ENCODE measurements at places on chromosomes 16 and 17. TPM values are rescaled to one million over a fixed set of nuclear protein-coding genes. Genes with fewer than 3 reads are reported as not detected.

DNA sequence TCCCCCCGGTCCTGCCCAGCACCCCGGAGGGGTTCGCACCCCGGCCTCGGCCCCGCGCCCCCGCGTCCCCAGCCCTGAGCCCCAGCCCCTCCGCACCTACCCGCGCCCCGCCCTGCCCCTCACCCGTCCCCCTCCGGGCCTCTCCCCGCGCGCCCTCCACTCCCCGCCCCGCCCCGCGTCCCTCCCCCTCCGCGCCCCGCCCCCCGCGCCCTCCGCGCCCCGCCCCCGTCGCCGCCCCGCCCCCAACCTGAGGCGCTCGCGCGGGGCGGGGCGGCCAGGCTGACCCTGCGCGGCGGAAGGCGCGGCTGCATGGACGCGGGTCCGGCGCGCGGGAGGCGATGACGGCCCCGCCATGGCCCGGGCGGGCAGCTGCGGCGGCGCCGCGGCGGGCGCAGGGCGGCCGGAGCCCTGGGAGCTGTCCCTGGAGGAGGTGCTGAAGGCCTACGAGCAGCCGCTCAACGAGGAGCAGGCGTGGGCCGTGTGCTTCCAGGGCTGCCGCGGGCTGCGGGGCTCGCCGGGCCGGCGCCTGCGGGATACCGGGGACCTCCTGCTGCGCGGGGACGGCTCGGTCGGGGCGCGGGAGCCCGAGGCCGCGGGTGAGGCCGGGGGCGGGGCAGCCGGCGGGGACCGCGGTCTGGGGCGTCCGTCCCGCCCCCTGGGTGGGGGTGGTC lies at the start of gene SPIRE2:
TSS of gene SPIRE2 (plus strand) at position 277 of the 671 bp plus-strand sequence. CDS start at position 353, 76 bp downstream.
- no peak for DNase-seq

GRCh38 chr17:42171831-42172230 lies 9.1 kb downstream of the KCNH4 start:
- DNase-seq = no peak

- DNase-seq = no peak
Measured at GRCh38 chr17:65618516-65618915, 57.1 kb upstream of the AXIN2 start.

DNA sequence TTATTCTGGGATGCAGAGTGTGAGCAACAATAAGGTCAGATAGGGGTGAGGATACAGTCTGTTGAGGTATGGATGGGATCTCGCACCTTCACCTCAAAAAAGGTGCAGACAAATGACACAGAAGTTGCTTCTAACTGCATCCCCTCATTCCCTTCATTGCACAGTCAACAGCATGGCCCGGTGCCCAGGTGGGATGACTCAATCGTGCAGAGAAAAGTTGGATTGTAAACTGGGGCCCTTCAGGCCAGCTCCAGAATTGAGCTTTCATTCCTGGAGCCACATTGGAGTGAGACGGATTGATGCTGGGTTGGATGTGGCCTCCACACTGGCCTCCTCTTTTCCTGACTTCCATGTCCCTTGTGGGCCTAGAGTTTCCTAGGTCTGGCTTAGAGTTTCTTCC lies 977.4 kb downstream of the KCNJ18 start:
- DNase-seq = no peak

DNA sequence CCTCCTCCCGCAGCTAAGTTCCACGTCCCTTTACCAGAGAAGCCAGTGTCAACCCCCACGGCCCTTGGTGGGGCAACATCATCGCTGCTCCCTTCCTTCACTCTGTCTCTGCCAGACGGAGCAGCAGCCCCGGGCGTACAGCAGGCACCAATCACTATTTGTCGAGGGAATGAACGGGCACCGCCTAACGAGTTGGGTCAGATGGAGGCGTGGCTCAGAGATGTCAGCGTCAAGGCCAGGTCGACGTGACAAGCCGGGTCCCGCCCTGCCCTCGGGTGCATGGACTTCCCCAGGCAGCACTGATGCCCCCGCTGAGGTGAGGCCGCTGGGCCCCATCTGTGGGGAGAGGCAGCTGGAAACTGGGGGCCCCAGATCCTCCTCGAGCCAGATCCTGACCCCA lies 50.0 kb downstream of the CBFA2T3 start:
- no peak for DNase-seq

DNA sequence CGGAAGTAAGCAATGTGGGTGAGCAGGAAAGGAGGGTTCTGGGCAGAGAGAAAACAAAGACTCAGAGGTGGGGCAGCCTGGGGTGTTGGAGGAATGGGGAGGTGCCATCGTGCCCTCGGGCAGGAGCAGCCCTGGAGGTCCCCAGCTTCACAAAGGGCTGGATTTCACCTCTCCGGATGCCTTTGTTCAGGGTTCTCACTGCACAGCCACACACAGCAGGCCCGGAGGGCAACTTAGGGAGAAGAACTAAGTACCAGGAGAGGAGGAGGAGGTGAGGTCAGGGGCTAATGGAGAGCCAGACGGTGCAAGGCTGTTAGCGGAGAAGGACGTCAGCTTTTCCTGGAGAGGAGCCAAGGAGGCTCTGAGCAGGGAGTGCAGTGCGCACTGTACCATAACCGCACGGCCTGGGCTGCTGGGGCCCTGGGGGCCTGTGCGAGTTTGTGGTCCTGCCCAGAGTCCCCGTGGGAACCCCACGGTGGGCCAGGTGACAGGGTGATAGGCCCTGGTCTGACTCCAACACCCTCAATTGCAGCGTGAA lies 9.3 kb downstream of the ARRB2 start:
- DNase-seq = no peak

DNA sequence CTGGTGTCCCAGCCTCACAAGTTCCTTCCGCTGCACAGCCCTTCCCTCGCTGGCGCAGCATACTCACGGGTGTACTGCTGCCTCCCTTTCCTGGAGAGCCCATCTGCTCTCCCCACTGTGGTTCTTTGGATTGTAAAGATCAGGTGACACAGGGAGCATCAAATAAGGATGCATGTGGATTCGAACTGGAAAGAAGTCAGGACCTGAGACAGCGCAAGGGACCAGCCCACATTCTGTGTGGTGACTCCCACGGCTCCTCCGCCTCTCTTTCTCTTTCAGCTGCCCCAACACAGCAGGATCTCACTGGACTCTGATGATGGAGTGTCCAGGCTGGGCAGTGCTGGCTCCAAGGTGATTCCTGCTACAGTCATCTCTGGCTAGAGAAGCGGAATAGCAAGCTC lies 8.1 kb downstream of the LDAF1 start:
- no peak for DNase-seq

DNA sequence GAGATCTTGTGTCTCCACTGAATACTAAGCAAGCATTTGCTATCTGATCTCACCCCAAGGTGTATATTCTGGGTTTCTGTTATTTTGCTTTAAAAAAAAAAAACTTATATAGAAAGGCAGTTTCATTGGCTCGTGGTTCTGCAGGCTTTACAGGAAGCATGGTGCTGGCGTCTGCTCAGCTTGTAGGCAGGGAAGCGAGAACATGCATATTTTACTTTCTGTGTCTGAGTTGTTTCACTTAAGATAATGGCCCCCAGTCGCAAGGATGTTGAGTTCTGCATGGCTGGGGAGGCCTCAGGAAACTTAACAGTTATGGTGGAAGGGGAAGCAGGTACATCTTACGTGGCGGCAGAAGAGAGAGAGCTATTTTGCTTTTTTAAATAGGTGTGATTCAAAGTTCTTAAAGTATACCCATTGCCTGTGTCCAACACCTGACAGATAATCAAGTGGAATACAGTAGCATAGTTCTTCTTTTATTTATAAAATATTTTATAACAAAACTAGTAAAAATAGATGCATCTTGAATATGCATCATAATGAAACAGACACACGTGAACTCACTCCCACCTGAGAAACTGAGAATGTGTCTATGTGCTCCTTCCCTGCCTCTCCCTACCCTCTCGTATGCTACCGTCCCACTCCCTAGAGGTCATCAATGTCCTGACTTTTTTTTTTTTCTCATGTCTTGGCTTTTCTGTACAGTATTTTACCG lies 15.4 kb upstream of the ARHGAP17 start:
- no peak for DNase-seq

DNA sequence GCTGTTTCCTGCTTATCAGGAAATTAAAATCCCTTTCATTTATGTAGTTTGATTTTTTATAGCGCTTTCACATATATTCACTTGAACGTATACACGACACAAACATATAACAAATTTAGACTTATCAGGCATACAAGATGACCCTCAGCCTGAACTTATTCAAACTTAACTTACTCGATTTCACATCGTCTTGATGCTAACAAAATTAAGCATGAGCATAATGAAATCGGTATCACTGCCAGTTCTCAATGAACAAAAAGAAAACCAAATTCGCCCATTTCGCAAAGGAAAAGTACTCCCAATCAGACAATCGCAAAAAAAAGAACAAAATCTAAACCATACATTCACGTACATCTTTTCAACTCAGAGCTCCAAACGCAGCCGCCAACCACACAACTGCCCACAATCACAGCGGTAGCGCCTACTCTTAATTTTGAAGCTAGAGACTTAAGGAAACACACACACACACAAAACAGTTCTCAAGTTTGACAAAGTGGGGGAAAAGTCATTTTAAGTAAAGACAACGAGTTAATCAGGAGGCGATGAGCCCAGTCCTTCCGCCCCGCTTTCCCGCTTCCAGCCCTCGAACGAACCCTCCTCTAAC lies 1.1 kb downstream of the GJC1 start:
- DNase-seq = no peak

DNA sequence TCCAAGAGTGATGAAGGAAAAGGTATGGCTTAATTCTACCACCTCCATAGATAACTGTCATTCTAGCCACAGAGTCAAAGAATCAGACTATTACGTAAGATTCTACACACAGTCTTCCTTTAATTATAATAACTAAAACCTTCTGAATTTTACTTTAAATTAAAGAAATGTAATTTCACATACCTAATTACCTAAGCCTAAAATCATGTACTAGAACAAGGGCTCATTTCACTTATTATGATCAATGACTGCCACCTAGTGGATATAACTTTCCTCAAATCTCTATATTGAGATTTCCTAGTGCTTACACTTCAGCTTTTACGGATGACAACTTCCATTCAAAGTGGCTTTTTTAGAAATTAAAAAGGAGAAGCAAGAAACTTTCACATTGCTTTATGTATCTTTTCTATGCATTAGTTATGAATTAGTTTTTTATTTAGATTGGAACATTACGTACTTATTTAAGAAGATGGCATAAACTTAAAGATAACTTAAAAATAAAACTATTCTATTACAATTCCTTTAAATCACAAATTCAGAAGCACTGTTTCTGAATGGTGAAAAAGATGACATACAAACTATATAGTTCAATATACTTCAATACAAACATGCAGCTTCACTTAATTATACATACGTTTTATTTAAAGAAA lies 18.2 kb upstream of the ABCA10 start:
- no peak for DNase-seq

DNA sequence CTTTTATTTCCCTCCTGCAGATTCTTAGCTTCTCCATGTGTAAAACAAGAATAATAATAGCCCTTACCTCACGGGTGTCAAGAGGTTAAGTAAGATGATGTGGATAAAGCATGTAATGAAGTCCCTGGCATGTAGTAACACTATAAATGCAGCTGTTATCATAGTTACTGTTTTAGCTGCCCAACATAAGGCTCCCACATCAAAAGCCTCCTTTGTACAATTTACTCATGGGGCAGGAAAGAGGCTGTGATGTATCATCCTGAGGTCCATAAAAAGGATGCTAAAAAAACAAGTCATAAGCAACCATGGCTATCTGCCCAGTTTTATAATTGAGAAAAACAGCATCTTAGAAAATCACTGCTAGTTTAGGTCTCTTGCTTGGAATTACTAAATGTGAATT lies 339.7 kb downstream of the CA10 start:
- DNase-seq = no peak

Gene IGF2BP1
- total RNA-seq = not detected

Gene BBS2
- 21.9 TPM for total RNA-seq

Gene DCAF7
- total RNA-seq = 18.8 TPM

Gene CA4
- 30.6 TPM for total RNA-seq

Gene ANKRD40
- 82.4 TPM for total RNA-seq

Gene KRT33A
- total RNA-seq = not detected

Gene TBC1D3
- total RNA-seq = not detected

Gene PDILT
- not detected for total RNA-seq

Gene MEFV
- total RNA-seq = 25.4 TPM

Gene TEX14
- total RNA-seq = 1.3 TPM

Gene B4GALNT2
- not detected for total RNA-seq

Gene PRR35
- total RNA-seq = not detected

All from omental fat pad (tissue), 4 donors.